ENCODE measurements at places on chromosomes 3 and 15.

DNA sequence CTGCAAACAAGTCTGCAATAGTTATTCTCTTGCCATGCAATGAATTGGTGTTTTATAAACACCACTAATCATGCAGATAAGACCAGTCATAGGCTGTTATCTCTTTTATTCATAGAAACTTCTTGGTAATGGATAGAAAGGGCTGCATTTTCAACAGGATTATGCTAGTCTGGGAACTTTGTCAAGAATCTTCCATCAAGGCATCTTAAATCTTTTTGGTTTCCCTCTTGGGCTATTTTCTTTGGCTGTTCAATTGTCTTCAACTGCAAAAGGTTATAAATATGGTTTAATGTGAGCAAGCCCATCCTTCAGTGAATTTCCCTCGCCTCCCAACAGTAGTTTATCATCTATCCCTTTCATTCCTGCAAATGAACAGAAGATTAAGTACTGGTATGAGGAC lies 59.0 kb upstream of the MINAR1 start:
- DNase-seq, result no peak

GRCh38 chr15:75217012-75217411 lies 15.3 kb downstream of the C15orf39 start:
- no peak for DNase-seq

DNA sequence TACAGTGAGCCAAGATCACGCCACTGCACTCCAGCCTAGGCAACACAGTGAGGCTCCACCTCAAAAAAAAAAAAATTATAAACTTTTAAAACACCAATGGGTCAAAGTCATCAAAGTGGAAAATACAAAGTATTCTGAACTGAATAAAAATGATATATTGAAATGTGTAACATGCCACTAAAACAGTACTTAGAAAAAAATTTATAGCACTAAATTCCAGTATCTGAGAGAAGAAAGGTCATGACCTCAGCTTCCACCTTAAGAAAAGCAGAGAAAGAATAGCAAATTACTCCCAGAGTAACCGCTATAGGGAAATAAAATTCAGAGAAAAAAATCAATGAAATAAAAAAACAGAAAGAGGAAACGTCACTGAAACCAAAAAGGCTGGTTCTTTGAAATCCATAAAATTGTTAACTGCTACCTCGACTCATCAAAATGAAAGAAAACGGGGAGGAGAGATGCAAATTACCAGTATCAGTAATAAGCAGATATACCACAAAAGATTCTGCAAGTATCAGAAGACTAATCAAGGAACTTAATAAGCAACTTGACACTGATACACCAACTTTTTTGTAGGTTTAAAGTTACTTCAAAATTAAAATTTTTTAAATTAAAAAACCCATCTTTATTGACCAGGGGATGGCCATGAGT lies 20.8 kb downstream of the ATP13A3 start:
- DNase-seq, result no peak

- DNase-seq, result no peak
Observed at GRCh38 chr3:11554666-11555065, 89.0 kb downstream of the VGLL4 start.

- no peak for DNase-seq
Observed at GRCh38 chr15:96332637-96333121, 2.2 kb downstream of the NR2F2 start.

DNA sequence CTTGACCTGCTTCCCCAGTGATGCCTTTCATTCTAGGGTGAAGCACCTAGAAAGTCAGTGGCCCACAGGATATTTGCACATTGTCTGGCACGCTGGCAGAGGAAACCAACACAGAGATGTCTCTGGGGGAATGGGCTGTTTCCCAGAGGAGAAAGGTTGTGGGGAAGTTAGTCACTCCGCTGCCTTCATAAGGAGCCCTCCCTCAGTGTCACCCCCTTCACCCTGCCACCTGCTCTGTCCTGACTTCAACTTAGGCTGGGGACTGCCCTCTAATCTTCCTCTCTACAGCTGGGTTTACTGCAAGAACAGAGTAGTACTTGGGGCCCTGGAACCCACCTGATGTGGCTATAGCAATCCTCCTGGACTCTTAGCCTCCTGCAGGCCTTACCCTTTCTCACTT lies 5.7 kb downstream of the KLHDC8B start:
- DNase-seq, result no peak

DNA sequence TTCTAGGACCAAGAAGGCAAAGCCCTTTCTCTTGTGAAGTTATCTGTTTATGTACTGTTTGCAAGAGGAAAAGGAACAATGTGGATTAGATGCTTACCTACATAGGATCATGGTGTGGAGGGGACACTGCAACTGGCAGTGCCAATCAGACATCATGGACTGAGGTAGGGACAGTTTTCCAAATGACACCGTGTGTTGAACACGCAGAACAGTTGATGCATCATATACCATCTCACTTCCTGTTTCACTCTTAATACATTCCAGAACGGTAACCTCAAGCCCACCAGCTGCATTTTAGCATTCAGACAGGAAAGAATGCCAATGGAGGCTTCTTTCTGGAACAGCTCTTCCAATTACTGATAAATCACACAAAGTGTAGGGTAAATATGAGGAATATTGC lies 397.7 kb upstream of the LMCD1 start:
- no peak for DNase-seq

DNA sequence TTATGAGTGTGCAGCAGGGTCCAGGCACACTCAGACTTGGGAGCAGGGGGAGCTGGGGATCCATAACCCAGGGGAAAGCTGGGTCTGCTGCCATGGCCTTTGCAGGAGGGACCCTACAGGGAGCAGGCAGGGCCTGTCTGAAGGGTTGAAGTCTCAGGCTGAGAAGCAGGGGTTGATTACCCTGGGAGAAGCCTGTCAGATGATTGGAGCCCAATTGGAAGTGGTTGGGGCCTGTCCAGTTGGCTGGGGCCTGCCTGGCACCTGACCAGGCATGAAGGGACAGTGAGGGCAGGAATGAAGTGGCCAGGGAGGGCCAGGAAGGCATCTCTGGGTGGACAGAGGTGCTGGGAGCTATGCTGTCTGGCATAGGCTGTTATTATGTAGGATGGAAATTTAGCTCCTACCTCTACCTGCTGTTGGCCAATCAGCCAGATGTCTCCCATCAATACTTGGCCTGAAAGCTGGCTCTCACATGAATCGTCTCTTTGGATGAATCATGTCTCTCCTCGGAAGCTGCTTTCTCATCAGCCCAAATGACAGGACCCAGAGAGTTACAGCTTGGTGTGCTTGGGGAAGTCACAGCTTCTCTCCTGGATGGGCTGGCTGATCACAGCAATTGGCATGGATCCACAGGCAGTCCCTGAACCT lies 27.4 kb upstream of the SLCO2A1 start:
- DNase-seq, result no peak

GRCh38 chr3:197171481-197172067 lies 126.8 kb downstream of the DLG1 start:
- DNase-seq, result no peak

GRCh38 chr3:126546013-126546412 lies 12.7 kb downstream of the C3orf22 start:
- no peak for DNase-seq

DNA sequence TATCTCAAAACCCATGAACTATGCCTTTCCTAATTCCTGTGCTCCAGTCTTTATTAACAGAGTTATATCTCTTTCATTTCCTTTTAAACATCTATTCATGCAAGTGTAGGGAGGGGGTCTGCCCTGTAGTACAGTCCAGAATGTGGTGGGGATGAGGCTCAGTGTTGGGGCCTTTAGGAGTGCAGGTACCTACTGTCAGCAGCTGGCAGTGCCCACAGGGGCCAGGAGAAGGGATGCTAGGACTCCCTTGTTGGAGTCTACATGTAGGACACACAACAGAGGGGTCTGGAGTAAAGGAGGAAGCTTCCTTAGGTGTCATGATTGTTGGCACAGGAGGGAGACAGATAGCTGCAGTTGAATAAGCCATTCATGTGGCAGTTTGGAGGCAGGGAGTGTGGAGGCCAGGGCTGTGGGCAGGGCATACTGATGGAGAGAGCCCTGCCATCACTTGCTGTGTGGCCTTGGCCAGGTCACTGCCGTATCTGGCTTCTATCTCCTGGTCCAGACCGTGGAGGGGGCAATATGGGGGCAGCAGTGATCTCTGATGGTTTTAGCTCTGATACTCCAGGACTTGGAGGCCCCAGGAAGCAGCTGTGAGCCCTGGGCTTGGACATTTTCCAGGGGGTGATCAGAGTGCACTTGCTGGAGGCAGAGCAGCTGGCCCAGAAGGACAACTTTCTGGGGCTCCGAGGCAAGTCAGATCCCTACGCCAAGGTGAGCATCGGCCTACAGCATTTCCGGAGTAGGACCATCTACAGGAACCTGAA lies 29.5 kb downstream of the ESYT3 start:
- DNase-seq, result no peak

- no peak for DNase-seq
Observed at GRCh38 chr3:55813268-55814097, 326.4 kb upstream of the WNT5A start.

DNA sequence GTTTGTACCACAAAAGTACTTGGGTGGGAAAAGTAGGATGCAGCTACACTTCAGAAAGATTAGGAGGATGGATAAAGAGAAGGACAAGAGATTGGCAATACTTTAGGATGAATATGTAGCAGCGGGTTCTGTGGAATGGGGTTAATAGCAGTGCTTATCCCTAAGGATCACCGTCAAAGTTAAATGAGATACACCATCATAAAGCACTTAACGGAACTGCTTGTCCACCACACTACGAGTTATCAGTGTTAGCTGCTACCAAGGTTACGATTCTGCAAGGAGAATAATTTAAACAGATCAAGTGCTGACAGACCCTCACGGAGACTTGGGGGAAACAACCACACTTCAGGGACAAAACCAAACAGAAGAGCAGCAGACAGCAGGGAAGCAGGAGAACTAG lies 963 bp downstream of the SHQ1 start:
- no peak for DNase-seq

GRCh38 chr3:120908030-120908794 lies at the start of gene STXBP5L:
STXBP5L (plus strand) TSS chr3:120908205; CDS start chr3:120909579, 1,374 bp downstream.
- DNase-seq, result peak; percentile 82

GRCh38 chr3:194134231-194134756 lies 1.7 kb upstream of the HES1 start:
- DNase-seq, result peak; percentile 65

DNA sequence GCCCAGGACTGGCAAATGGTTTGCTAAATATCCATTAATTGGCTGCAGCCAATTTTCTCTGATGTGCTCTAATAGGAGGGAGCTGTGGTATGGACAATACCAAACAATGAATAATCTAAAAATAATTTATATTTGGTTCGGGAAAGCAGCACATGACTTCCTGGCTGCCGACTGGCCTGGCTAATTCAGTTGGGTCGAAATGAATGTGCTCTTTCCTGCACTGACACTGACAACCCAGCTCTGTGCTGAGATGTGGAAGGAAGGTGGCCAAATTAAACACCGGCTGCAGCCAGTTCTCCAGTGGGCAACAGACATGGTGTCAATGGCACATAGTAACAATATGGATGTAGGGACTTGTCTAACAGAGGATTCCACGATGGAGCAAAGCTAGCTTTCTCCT lies 21.1 kb upstream of the COLQ start:
- no peak for DNase-seq

DNA sequence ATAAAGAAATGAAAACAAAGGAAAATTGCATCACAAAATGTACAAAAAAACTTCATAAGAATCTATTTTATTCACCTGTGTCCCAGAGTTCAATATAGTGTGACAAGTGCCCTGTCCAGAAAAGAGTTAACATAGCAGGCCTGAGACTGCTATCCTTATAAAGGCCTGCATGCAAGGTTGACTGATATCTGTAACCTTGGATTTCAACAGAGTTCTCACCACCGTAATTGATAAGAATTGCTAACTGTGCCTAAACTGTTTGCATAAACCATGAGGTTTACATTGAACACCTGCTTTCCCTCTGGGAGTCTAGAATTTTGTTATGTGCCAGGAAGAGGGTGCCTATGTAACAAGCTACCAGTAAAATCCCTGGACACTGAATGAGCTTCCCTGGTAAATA lies 461.7 kb upstream of the DPH6 start:
- DNase-seq, result no peak

- DNase-seq, result no peak
Observed at GRCh38 chr3:170725285-170725731, 139.4 kb upstream of the SLC7A14 start.

- no peak for DNase-seq
Observed at GRCh38 chr3:158532099-158532734, 38.8 kb upstream of the MLF1 start.

DNA sequence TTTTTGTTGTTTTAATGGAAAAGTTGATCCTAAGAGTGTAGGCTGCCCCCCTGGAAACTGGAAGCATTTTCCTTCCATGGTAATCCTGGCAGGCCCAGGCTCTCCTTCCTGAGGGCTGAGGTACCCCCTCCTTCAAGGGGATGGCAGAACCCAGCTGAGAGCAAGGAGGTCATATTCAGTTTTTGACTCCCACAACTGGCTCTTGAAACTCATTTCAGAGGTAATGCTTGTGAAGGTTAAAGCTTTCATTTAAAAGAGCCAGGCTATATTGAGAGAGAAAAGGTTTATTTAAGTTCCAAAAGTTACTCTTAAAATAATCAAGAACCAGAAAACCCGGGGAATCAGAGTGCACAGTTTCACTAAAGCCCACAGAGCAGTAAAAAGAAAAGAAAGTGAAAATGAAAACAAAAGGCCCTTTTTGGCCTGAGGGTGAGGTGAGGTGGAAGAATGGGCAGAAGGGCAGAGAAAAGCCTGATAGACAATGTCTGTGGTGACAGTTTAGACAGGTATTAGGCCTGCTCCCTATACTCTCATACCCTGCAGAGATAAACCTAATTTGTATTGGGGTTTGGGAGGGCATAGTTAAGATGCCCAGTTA lies 47.0 kb upstream of the RBP1 start:
- no peak for DNase-seq

DNA sequence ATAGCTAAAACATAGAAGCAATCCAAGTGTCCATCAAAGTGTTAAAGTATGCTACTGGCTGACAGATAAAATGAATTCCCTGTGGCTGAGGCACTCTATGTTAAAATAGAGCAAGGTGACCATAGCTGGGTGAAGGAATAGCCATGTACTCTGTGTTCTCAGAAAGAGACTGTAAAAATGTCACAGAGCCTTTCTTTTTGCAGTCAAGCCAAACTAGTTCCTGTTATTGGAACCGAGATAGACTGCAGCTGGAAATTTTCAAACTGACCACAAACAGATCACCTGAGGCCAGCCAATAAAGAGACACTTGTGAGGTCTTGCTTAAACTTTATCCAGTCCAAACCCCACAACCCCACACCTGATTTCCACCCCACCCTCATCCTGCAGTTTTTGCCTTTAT lies 422.8 kb upstream of the NAALADL2 start:
- DNase-seq, result no peak

DNA sequence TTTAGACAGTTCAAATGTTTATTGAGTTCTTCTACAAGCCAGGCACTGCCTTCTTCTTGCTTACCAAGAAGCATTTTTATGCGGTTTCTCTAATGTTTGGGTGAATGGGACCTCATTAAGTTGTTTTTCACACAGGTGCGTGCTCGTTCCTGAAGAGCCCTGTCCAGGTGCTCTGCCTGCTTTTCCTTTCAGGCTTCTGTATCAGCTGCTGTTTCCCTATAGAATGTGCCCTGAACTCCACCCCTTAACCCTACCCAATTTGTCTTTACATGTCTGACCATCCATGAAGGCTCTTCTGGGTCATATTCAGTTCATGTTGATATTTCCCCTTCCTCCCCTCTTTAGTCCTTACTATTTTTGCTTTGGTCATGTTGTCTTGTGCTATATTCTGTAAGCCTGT lies 22.4 kb upstream of the GOLGA6L10 start:
- no peak for DNase-seq

GRCh38 chr15:69562116-69562515 lies 109.5 kb downstream of the RPLP1 start:
- DNase-seq, result no peak

GRCh38 chr3:134232151-134232550 lies 18.5 kb downstream of the RYK start:
- no peak for DNase-seq

GRCh38 chr3:37132334-37132733 lies 42.0 kb downstream of the LRRFIP2 start:
- no peak for DNase-seq

Measured in stimulated activated CD8-positive, alpha-beta memory T cell treated with anti-CD3 and anti-CD28 coated beads, Interleukin-4, amount 100 ng/mL, for 48 hours (primary cell).